GDM1 (cell line): ENCODE measurements at places on chromosomes 7 and 10.

- no peak for DNase-seq
Observed at GRCh38 chr10:3421537-3422257, 249.1 kb upstream of the PITRM1 start.

GRCh38 chr10:110323503-110323902 is 18.8 kb upstream of the SMNDC1 start:
- DNase-seq, result no peak

- DNase-seq, result no peak
Observed at GRCh38 chr10:84177541-84178141, 4.0 kb downstream of the GPR15LG start.

GRCh38 chr7:154409703-154410311 is 357.6 kb downstream of the DPP6 start:
- DNase-seq, result no peak

DNA sequence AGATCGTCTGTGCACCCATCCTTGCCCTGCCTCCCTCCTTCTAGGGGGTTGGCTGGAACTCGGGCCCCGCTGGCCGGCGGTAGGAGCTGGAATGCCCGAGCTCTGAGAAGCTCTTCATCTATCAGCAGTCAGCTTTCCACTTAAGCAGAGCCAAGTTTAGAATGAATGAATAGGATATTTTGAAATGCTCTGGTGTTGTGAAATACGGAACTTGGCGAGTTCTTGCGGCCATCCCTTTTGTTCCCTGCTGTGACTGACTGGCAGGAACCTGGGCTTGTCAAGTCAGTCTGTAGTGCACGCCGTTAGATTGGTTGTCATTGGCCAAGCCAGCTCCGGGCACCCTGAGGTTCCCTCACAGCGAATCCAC is 33.3 kb downstream of the FOXK1 start:
- no peak for DNase-seq

DNA sequence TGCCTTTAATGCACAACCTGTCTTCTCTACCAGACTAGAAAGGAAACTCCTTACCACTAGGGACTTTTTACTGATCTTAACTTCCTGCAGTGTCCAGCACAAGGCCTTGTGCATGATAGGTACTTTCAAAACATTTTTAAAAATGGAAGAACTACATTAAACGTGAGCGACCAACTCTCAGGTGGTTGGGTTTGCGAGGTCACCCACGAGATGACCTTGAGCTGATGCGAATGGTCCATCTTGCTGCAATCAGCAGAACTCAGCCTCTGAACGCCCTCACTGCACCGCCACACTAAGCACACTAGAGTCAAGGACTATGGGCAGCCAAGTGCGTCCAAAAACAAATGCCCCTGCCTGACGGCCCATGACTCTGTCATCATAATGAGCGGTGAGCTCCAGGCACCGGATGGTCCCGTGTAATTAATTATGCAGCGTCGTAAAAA is 34.9 kb upstream of the PTF1A start:
- DNase-seq, result no peak

DNA sequence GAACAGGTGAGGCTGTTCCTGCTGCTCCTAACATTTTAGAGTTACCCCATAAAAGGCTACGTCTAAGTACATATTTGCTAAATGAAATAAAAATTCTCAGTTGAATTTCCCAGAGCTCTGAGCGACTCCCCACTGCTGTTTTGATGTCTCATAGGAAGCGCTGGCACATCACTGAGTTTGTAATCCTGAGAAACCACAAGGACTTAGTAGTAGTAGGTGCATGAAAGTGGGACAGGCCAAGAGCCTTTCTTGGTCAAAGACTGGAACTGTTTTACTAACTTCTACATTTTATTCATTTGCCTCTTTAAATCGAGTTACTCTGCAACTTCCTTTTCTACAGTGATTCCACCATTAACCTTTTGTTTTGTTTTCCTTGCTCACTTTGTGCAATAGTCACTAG is 85.9 kb downstream of the XPNPEP1 start:
- no peak for DNase-seq

DNA sequence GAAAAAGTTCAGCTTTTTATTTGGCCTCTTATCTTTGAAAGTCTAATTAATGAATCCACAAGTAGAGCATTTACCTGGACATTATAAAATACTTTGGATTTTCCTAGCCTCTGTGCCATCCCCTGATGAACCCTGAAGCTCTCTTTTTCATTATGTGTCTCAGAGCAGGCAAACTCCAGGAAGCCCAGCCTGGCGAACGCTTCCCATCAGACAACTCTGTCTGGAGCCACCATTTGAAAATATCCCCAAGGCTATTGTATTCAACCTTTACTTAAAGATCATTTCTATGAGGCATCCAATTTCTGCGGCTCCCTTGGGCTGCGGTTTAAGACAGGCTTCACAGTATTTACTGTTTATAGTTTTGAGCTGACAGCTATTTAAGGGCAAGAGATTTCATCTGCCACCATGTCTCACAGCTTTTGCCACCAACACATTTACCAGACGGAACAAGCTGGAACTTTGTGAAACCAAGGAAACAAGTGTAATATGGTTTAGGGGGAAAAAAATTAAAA is 257.2 kb upstream of the GLI3 start:
- DNase-seq, result no peak

GRCh38 chr10:118148247-118148646 is 101.5 kb upstream of the RAB11FIP2 start:
- DNase-seq, result no peak

DNA sequence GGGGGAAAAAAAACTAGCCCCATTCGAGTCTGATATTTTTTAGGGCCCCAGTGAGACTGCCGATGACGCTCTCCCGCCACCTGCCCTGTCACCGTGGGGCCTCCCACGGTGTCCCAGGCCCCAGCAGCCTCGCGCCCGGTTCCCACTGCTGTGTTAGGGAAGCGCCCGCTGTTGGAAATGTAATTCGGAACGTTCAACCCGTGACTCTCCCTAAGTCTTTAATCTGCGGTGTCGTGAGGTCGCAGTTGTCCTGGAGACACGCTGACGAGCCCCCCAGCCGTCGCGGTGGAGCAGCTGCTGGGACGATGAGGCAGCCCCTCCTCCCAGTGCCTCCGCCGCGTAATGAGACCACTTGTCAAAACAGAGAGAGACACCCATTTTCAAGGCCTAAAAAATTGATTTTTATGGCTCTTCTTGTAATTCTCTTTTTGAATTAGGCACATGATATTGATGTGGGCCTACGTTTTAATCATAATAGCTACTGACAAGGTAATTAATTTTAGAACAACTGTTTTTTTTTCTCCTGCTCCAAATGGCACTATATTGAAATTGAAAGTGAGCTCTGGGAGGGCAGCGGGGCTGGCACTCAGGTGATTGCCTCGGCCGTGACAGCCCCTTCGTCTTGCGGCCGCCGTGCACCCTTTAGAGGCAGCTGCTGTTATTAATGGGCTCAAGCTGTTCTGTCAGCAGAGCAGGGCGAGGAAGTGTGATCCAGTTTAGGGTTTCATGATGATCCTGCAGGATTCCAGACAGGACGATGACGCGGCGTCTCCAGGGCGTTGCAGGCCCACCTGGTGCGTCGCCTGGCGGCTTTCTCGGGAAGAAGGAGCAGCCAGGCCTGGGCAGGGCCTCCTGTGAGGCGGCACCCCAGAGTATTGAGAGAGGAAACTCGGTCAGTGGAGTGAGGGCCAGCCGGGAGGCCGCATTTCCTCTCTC is 63.3 kb downstream of the NKX6-2 start:
- no peak for DNase-seq

GRCh38 chr7:66804001-66804400 is 63.5 kb downstream of the RABGEF1 start:
- DNase-seq, result no peak

- DNase-seq, result no peak
Observed at GRCh38 chr7:1970895-1971294, 261.9 kb downstream of the MAD1L1 start.

DNA sequence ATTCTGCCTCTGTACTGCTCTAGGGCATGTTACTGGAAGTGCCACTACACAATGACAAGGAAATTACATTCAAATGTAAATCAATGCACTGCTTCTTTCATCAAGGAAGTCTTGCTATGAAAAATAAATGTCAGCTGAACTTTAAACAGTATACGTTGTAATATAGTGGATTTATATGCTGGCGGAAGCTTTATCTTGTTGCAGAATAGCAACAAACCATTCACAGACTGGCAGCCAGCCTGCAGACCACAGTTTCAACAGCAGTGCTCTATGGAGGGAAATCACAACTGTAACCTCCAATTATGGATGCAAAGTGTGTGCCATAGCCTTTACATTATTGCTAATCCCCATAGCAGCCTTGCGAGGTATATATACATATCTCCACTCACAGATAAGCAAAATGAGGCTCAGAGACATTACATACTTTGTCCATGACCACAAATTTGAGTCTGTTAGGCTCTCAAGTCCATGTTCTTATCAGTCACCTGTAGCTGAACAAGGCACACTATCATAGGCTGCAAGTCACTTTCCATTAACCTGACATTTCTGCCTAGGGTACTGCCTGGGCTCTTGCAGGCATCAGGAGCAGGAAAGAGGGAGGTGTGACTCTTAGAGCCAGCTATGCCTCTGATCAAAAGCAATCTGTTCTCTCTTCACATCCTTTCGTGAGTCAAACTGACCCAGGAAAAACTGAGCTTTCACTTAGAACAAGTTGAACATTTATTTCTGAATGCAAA is 22.6 kb downstream of the COL28A1 start:
- no peak for DNase-seq

- DNase-seq, result no peak
Observed at GRCh38 chr7:93858857-93859256, 31.7 kb downstream of the TFPI2 start.

DNA sequence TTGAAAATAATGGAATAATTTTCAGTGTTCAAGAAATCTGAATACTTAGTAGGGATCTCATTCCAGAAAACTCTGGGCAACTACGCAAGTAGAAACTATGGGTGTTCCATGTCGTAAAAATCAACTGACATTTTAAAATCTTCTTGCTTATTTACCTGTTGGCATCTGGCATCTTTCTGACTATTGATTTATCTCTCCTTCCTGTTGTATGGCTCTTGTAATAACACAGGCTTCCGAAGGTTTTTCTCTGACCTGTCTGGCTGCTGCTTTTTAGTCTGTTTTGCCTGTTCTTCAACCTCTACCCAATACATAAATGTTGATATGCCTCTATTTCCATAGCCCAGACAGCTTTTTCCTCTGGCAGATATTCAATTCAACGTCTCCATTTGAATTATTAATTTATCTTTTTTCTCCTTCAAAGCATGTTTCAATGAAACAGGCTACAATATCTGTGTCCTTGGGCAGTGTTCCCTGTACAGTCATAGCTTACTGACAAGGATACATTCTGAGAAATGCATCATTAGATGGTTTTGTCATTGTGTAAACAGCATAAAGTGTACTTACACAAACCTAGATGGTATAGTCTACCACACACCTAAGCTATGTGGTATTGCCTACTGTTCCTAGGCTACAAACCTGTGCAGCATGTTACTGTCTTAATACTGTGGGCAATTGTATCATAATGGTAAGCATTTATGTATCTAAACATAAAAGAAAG is 105.9 kb upstream of the ETV1 start:
- DNase-seq, result no peak

GRCh38 chr7:154910977-154911376 is 91.9 kb downstream of the PAXIP1 start:
- DNase-seq, result no peak

DNA sequence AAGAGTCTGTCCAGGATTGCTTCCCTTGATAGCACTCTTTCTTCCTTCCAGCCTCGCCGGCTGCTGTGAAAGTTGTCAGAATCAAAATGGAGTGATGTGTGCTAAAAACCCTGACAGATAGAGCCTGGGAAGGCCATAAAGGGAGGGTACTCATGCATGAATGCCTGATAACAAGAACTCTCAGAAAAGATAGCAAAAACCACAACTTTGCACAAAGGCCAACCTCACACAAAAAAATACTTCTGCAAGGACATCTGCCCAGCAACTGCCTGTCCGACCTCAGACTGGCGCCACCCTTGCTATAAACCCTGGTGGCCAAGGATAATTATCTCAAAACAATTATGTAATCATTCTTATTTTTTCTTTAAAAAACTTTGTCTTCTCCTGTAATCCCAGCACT is 133.2 kb upstream of the SVIL start:
- DNase-seq, result no peak

DNA sequence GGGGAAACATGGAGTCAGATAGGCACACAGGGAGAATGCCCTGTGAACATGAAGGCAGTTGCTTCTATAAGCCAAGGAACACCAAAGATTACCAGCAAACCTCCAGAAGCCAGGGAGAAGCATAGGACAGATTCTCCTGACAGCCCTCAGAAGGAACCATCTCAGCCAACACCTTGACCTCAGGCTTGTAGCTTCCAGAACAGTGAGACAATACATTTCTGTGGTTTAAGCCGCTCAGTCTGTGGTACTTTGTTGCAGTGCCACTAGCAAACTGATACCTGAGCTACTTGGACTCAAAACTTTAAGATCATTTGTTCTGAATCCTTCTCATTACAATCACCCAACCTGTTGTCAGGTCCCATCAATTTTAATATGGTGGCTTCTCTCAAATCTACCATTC is 31.2 kb downstream of the ABLIM1 start:
- no peak for DNase-seq

- DNase-seq, result peak; percentile 28
Observed at GRCh38 chr10:71569775-71570588, 149.6 kb downstream of the C10orf105 start.

DNA sequence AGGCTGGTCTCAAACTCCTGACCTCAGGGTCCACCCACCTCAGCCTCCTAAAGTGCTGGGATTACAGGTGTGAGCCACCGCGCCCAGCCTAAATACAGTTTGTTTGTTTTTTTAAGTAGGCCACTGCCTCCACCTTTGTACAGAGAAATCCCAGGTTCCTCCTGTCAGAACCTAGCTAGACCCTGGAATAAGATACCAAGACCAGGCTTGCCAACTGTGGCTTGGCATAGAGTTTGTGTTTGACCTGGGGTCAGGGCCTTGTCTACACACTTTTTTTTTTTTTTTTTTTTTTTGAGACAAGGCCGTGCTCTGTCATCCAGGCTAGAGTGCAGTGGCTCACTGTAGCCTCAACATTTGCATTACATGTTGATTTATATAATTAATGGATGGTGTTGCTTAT is 34.3 kb upstream of the DNAH11 start:
- no peak for DNase-seq

- no peak for DNase-seq
Observed at GRCh38 chr10:549391-549790, 140.1 kb downstream of the DIP2C start.

GRCh38 chr10:75304741-75305390 is 69.1 kb upstream of the COMTD1 start:
- no peak for DNase-seq

- no peak for DNase-seq
Observed at GRCh38 chr7:123096976-123097375, 101.5 kb upstream of the TAS2R16 start.

- DNase-seq, result no peak
Observed at GRCh38 chr10:125994601-125995000, 98.2 kb downstream of the FANK1 start.
